ENCODE measurements at places on chromosomes 5 and 9. TPM values are rescaled to one million over a fixed set of nuclear protein-coding genes. Genes with fewer than 3 reads are reported as not detected.

Gene CDHR2
- not detected for polyA plus RNA-seq

DNA sequence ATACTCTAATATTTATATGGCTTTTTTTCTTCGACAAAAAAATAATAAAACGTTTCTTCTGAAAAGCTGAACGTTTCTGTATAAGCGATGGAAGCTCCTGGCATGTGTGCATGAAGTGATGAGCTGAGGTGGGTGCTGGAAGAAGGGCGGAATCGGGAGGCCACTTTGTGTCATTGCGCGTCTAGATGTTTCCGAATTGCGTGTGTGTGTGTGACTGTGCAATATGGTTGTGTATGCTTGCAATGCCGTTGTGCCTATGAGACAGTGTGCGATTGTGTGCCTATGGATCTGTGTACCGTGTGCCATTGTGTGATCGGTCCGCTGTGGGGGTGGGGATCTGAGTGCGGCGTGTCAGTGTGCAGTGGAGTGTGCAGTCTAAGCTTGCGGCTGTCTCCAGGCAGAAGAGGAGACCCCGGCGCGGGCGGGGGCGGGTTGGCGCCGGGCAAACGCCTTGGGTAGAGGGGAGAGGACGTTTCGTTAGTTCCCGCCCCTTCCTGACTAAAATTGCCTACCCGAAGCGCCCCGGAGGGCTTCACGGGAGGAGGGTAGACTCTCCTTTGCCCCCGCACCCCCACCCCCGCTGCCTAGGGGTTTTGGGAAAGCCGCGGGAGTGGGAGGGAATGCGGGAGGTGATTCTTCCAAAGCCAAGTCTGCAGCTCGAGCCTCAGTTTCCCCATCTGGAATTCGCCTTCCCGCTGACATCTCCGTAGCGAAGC is 24.2 kb downstream of the PCDHGC5 start:
- no peak for DNase-seq

- DNase-seq = no peak
These were observed 60.8 kb downstream of the WNK2 start for GRCh38 chr9:93244510-93245436.

DNA sequence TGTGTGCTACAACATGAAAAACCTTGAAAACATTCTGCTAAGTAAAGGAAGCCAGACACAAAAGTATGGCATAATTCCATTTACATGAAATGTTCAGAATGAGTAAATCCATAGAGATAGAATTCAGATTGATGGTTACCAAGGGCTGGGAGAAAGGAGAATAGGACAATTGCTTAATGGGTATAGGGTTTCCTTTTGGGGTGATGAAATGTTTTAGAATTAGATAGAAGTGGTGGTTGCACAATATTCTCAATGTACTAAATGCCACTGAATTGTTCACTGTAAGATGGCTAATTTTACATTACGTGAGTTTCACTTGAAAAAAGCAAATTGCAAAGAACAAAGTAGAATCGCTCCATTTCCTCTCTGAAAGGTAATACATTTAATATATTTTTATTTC is 43.0 kb upstream of the GAS1 start:
- no peak for DNase-seq

DNA sequence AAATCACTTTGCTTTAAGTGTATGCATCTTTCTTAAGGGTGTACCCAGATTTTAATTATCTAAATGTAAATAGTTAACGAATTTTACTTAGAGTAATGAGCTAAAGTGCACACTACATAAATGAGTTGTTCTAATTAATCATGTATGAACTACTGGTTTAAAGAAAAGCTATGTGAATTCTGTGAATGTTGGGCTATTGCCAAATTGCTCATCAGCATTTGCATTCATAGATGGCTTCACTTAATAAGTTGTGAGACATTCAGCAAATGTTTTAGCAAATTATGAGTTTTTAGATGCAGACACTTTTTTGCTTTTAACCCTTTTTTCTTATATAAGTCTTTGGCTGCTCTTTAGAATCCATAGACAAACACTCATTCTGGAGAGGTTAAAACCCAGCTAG is 175.7 kb downstream of the PBX3 start:
- DNase-seq = no peak

- no peak for DNase-seq
These were observed 23.2 kb downstream of the LEAP2 start for GRCh38 chr5:132896685-132897084.

DNA sequence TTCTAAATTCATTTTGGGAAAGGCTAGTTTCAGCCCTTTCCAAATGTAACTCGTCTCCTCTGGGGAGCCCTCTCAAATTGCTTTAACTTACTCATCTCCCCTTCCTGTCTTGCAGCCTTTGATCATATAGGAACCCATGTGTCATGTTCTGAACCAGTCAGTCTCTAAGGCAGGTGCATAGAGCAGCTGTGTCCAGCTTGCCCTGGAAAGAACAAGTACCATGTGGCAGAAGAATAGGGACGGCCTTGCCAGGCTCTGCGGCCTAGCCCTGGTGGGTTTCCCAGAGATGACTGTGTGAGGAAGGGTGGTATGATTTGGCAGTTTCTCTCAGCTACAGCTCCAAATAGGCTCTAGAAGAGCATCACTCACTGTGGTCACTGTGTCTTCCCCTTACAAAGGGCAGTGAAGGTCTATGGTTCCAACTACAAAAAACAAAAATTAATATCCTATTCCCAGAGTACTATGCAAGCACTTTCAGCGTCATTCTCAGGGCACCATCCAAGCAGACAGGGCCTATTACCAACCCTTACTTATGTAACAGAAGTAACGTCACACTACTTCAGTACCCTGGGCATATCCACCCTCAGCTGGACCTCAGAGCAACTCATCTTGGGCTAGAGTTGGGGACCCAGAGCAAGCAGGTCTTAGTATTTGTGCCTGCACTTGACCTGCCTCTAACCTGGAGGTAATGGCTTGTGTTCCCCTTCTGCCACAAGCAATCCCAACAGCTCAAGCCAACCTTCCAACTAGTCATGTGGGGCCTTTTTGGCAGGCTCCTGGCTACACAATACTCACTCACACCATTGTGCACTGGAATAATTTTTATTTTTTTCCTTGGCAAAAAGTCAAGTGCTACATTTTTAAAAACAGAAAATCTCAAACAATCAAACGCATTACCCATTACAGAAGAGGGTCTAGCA is 37.2 kb upstream of the UBAP2 start:
- no peak for DNase-seq

Gene GRPEL2
- polyA plus RNA-seq = 9.1 TPM

- no peak for DNase-seq
These were observed 25.2 kb downstream of the OCLN start for GRCh38 chr5:69517763-69518212.

Gene SLC23A1
- polyA plus RNA-seq = 4.0 TPM

Gene SCGB3A2
- not detected for polyA plus RNA-seq

DNA sequence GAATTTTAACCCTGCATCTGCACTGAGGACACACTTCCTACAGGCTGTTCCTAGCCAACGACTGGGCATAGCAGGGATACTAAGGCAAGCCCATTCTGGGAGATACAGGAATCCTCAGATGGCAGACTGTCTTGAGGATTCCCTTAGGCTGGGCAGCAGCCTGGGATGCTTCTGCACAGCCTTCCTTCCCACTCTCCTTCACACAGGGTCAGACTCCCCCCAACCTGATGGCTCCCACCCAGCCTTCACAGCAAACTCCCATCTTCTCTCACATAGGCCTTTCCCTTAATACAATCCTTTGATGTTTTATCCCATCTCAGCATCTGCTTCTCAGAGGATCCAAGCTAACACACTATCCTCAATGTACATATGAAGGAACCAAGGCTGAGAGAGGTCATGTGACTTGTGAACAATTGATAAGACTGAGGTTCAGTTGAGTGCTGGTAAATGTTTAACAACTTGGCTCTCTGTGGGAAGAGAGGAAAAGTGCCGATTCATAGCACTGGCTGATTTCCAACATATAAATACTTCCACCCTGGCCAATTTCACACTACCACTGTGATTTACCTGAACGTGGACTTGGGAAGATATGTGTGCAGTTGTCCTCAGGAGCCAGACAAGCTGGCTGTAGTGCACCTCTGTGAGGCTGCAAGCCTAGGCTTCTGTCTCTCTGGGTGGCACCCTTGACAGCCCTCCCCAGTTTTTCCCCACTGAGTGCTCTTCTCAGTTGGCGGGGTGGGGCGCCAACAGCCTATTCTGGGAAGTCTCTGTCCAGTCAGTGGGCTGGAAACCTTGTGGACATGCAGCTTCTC is 120.2 kb upstream of the TRIM32 start:
- peak; percentile 61 for DNase-seq

GRCh38 chr5:98108497-98108896 is 665.0 kb upstream of the RGMB start:
- DNase-seq = no peak
